ENCODE measurements at places on chromosomes 1 and 21.
A peak's percentile ranks its signal among the peaks of the same experiment; 100 is the strongest.

GRCh38 chr21:34561806-34562205 is 49.8 kb upstream of the KCNE1 start:
- DNase-seq, result no peak

- no peak for DNase-seq
These were observed 20.8 kb upstream of the MYSM1 start for GRCh38 chr1:58720680-58721079.

- no peak for DNase-seq
These were observed 74.1 kb upstream of the IRF2BP2 start for GRCh38 chr1:234683861-234684632.

GRCh38 chr1:177441281-177441680 is 270.5 kb downstream of the BRINP2 start:
- no peak for DNase-seq

- no peak for DNase-seq
These were observed 272.1 kb downstream of the ZNF648 start for GRCh38 chr1:181789395-181789794.

GRCh38 chr21:42580076-42580792 is 66.6 kb downstream of the SLC37A1 start:
- DNase-seq, result no peak

- DNase-seq, result no peak
These were observed 113.8 kb upstream of the MAGI3 start for GRCh38 chr1:113276507-113276906.

DNA sequence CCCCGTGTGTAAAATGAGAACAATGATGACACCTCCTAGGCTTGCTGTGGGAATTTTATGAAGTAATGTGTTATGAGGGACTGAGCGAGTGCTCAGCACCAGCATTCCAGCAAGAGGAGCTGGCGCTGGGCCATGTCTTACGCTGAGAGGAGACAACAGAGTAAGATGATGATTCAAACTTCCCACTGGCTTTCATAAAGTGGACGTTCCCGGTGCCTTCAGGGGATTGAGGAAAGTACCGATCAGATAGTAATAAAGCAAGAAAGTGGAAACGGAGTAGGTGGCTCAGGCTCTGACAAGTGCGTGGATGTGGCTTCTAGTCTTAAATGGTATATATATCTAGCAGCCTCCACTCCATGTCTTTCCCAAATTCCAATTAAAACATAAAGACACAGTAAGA is 23.8 kb downstream of the EPHA10 start:
- DNase-seq, result no peak

DNA sequence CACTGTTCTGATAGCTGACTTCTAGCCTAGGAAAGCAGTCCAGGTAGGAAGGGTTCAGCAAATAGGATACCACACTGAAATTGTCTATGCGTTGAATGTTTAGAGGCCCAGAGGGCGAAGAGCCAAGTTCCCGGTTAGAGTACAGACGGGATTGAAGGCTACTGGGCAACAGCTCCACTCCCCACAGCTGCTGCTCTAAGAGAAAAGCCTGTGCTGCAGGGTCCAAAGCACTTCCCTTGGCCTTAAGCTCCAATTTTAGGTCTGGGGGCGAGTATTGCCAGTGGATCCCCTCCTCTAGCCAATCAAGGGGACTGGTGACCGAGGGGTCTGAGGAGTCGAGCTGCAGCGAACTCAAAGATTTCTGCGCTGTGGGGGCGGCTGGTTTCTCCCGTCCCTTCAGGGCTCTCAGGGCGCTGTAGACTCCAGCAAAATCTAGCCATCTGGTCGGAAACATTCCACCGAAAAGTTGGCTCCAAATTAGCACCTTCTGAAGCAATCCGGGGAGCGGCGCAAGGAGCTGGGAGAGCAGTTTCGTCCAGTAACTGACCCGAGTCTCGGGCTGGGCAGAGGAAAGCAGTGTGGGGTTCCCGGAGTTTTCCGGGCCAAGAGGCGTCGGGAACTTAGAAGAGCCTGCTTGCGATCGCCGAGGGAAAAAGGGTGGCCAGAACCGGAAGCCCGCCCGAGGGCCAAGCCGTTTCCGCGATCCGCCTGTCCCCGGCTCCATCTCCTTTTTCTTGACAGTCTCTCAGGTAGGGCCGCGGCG is 748 bp downstream of the PPP1R15B start:
- no peak for DNase-seq

DNA sequence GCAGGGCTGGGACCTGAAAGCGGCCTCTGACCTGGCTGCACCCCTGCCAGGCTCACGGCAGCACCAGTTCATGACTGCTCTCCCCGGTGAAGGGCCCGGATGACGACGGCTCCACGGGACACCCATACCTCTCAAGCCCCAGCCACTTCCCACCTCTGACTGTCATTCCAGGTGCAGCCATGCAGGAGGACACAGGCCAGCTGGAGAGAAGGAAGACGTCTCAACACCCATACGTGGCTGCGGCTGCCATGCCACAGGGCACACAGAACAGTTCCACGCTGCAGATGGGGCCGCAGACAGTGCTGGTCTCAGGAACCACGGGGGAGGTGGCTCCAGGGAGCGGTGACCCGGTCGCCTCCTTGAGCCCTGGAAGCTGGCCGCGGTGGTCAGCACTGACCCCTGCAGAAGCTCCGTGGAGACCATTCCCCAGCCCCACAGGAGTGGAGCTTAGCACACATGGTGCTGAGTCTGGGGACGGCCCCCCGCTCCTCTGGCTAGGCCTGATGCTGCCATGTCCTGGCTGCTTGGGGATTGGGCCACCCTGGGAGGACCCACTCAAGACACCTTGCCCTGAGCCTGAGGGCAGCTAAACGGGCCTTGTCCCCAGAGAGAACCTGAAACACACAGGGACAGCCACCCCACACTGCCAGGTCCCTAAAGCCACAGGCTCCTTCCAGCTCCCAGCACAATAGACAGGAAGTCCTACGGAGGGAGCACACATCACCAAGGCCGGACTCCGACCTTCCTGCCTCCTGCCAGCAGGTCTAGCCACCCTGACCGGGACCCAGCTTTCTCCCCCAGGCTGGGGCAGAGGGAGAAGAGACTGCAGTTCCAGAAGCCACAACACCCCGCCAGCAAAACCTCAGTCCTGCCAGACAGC is 8.6 kb downstream of the WNT9A start:
- no peak for DNase-seq

GRCh38 chr1:25917996-25918395 is 11.8 kb upstream of the STMN1 start:
- DNase-seq, result peak; percentile 13

DNA sequence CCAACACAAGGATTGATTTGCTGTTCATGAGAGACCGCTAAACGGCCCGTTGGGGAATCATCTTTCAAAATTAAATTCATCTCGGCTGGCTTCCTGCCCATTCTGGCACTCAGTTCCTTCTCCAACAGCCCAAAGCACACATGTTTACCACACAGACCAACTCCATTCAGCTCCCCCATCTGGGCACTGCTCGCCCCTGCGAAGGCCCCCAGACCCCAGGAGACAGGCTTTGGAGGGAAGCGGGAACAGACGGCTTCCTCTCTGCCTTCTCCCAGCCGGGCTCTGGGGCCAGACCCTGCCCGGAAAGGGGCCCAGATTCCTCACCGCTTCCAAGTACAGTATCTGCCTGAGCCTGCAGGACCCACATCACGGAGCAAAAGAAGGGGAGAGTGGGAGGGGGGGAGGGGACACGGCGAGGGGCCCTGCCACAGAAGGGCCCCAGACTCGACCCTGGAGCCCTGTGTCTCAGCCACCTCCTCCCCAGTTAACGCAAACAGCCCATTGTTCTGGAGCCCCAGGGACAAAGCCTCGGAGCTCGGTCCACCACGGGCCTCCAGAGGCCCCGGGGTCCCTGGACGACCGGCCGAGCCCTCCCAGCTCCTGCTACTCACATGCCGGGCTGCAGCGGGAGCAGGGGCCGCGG is 660 bp downstream of the MEGF6 start:
- no peak for DNase-seq

GRCh38 chr1:243364330-243364729 is 108.5 kb downstream of the SDCCAG8 start:
- no peak for DNase-seq

- peak; percentile 22 for DNase-seq
These were observed 10.3 kb downstream of the LMNA start for GRCh38 chr1:156124557-156125483.

GRCh38 chr1:9435854-9436640 is 103.2 kb upstream of the SLC25A33 start:
- DNase-seq, result no peak

DNA sequence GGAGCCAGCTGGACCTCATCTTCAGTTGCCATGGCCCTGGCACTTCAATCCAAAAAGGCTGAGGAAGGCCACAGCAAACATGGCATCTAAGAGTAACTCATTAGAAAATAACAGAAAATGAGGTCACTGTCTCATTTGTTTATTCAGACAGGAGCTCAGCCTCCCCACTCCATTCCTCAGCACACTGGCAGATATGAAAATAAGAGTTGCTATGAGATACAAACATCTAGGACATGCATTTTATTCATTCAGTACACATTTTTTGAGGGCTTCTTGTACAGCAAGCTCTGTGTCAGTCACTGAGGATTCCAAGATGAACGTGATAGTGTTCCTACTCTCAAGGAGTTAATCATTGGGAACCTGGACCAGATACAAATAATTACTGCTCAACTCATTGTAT is 32.7 kb upstream of the TMEM125 start:
- no peak for DNase-seq

DNA sequence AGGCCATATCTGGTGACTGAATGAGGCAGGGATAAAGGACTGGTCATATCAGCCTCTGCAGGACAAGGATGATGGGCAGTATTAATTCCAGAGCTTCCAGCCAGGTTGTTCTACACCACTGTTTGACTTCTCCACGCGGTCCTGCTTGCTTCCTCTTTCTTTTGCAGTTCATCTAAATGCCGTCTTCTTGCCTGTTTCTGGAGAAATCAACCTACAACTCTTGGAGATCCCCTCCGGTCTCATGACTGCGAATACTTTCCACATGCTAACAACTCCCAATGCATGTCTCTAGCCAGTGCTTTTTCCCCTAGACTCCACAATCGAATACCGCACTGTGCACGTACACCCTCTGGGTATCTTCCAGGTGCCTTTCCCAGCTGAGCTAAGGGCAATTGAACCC is 14.1 kb upstream of the TIAM1 start:
- no peak for DNase-seq

- no peak for DNase-seq
These were observed 282.4 kb downstream of the ZNF326 start for GRCh38 chr1:90277270-90277669.

DNA sequence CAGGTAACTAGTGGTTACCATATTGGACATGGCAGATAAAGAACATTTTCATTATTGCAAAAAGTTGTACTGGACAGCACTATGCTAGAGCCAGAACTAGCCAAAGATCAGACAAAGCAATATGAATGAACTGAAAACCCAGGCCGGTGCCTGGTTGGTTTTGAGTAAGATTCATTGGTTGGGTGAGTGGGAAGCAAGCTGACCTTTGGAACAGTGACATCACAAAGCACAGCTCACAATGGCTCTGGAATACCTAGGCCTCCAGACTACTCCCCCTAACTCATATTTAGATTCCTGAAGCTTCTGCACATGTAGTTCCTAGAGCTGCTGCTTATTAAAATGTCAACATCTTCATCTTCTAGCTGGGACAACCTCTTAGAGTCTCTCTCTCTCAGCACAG is at the start of gene TMCO2:
TMCO2 (plus strand) TSS at position 283 of the 400 bp plus-strand sequence; CDS start at position 340, 57 bp downstream.
- DNase-seq, result no peak

- no peak for DNase-seq
These were observed 1.5 kb upstream of the ARHGEF11 start for GRCh38 chr1:157047062-157047410.

DNA sequence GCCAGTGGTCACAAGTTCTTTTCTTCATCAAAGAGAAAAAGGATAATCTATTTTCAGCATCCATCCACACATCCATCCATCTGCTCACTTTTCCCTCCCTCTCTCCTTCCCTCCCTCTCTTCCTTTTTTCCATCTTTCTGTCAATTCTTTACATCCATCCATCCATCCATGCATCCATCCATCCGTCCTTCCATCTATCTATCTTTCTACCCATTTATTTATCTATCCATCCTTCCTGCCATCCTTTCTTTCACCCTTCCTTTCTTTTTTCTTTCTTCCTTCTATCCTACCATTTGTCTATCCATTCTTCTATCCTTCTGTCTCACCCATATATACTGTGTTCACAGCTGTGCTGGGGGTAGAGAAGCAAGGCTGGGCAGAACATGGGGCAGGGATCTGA is 212.4 kb upstream of the GALNT2 start:
- no peak for DNase-seq

DNA sequence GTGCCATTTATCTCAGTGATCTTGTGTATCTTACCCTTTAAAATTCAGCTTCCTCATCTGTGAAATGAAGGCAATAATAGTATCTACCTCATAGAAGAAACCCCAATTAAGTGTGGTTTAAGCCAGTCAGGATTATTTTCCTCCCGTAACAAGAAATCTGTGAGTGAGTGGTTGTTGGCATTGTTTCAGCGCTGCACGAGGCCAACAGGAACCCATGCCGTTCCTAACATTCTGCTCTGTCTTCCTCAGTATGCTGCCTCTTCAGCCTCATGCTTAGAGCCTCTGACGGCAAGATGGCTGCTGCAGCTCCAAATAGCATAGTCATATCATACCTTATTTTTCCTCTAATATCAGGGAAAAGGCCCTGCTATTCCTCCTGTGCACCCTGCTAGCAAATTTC is 289.7 kb downstream of the TM2D1 start:
- no peak for DNase-seq

- DNase-seq, result peak; percentile 23
These were observed 115.5 kb upstream of the VAV3 start for GRCh38 chr1:108080448-108080847.

DNA sequence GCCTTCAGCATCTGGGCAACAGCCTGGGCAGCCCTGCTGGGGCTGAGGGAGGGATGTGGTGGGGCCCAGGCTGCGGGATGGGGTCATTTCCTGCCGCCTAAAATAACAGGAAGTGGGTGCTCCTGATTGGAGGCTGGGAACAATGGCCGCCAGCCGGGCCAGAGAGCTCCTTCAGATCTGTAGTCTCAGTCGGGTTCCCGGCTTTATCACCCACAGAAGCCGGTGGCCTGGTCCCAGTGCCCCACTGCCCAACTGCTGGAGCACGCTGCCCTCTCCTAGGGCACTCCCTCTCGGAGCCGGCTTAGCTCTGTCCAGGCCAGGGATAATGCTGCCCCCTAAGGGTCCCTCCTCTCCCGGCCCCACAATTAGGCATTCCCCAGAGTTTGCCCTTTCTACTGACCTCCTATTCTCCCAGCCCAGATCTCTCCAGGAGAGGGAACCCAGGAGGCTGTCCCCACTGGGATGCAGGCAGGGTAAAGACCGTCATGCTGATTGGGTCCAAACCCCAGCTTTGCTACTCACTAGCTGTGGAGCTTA is 5.1 kb downstream of the MAP7D1 start:
- DNase-seq, result peak; percentile 66

GRCh38 chr1:206015071-206015470 is 8.6 kb downstream of the CTSE start:
- DNase-seq, result no peak

Measured in activated gamma-delta T cell treated with Interleukin-2 at 50 U/mL for 16 hours (primary cell).